ENCODE measurements at places on chromosomes 1 and 21. TPM values are rescaled to one million over a fixed set of nuclear protein-coding genes. Genes with fewer than 3 reads are reported as not detected.

The PDC gene
- not detected for total RNA-seq

The FTCD gene
- not detected for total RNA-seq

The FMOD gene
- 4.7 TPM for total RNA-seq

The CCDC181 gene
- total RNA-seq, result 2.2 TPM
